ENCODE measurements at places on chromosomes 6 and 20.

- no peak for DNase-seq
Measured at GRCh38 chr20:12949429-12949980, 59.3 kb upstream of the SPTLC3 start.

GRCh38 chr6:160996131-160996601, 4.6 kb downstream of the MAP3K4 start:
- DNase-seq, result no peak

GRCh38 chr6:143301188-143301587, 149.3 kb downstream of the ADAT2 start:
- no peak for DNase-seq

- DNase-seq, result no peak
Measured at GRCh38 chr20:61355585-61355984, 103.5 kb downstream of the CDH4 start.

DNA sequence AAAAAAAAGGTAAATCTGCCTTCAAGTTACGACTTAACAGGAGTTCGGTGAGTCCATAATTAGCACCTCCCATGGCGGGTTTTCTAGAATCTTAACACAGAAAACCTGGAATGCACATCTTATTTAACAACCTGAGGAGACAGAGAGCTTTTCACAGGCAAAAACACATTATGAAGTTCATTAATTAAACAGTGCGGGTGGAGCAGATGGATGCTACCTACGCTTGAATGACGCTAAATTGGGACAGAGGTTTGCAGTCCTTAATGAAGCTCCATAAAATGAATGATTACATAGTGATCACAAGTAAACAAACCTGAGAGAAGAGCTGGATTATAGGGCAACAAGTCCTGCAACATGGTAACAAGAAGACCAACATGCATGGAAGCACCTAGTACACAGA, 81.0 kb downstream of the INSM1 start:
- DNase-seq, result no peak

DNA sequence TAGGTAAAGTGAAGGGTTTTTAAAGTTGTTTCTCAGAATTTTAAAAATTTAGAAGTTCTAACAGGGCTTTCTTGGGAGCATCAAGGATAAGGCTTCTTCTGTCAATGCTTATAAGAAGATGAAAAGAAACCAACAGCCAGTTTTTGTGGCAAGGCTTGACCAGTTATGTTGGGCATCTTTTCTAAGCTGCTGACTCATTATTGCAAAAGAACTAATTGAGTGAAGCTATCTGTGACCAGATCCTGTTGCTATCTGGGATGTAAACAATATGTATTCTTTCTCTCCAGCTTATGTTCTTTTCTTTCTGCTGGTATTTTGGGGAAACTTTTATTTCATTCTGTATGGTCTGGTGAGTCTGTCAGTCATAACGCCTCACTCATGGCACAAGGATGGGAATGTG, 643.8 kb downstream of the HDGFL1 start:
- DNase-seq, result no peak

DNA sequence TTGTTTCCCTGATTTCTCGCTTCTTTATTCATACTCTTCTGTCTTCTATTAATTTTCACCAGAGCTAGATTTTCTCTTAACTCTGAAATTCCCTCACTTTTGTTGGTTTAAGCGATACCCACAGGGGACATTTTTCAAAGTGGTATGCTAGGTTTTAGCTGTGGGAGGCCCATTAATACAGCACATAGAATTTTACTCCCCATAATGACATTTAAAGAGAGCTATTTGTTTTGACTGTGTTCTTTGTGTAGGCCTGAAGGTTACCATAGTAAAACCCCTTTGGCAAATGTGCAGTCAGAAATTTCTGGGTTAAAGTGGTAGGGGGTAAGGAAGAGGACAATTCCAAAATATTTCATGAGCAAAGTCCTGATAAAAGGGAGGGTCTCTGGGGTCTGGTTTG, 721.1 kb upstream of the CITED2 start:
- no peak for DNase-seq

DNA sequence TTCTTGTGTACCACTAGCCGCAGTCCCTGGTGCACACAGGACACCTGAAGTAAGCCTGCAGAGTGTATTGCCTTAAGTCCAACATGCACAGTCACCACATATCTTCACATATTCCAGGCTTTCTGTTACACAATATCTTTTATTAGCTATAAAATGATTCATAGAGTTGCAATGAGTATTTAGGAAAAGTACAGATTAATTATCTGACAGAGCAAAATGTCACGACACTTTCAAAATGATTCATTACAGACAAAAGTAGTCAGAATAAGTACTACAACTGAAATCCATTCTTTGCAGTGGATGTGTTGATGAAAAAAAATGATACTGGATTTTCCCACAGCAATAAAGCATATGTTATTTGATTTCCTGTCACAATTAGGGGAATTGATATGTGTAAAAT, 199.5 kb upstream of the ASCC3 start:
- no peak for DNase-seq

- peak; percentile 77 for DNase-seq
Measured at GRCh38 chr6:26322645-26323482, 42.1 kb upstream of the BTN3A2 start.

- DNase-seq, result no peak
Measured at GRCh38 chr6:133275213-133275612, 34.1 kb downstream of the EYA4 start.

DNA sequence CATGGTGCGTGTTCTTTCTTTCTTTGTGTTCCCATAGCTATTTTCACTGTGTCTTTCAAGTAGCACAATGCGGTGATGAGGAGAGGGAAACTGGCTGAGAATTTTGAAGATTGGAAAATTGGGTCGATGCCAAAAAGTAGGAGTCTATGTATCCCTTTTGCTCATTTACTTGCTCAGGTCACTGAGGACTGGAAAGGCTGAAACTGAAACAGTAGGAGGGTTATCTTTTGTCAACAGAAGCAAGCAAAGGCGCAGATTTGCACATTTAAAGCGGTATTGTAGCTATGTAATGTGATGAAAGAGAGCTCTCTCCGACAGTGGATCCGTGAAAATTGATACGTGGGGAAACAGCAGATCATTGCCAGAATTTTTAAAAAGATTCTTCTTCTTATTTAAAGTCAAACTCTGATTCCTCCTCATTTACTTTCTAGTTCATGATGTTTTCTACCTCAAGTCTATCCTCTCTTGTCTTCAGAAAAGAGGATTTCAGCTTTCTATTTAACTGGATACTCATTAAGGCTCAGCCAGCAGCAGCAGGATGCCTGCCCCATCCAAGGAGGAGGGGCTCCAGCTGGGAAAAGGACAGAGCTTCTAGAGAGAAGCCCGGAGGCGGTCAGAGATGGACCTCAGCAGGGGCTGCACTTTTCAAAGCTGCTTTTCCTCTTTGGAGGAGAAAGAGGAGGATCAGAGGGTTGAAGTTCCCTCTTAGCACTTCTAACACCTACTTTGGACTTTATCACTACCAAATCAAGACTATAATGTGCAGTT, 15.9 kb upstream of the FYN start:
- DNase-seq, result no peak

DNA sequence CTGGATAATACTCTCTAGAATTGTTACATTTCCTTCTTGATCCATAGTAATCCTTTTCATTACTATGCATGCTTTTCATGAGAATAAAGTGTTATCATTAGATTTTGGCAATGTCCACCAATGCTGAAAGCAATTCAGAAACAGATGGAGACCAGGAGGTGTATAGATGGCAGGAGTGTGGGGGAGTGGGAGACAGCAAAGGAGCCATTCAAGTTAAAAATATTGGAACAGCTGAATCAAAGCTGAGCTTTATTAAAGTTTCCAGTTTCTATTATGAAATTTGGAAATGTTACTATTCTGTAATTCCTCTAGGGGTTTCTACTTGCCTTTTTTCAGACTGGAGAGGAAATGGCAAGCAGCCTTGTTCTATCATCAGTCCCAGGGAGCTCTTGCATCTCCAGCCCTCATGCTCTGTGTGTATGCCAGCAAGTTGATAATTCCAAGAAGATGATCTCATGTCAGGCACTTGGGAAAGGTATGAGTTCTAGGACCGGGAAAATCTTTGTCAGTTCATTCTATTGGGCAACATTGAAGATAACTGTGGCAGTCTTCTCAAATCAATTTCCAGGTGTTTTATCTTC, 228.0 kb downstream of the CD109 start:
- no peak for DNase-seq

DNA sequence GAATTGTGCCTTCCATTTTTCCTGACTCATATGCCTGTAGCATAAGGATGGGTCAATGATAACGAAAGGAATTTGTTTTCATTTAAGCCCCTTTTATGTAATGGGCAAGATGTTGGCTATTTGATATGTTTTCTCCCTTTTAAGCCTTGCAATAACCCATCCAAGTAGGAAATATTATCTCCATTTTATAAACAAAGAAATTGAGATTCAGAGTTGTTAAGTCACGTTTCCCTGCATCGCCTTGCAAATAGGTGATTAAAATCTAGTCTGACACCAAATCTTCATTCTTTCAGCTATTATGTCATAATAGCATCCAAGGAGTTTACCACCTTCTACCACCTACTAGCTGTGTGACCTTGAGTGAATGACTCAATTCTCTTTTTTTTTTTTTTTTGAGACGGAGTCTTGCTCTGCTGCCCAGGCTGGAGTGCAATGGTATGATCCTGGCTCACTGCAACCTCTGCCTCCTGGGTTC, 7.0 kb downstream of the HNF4A start:
- DNase-seq, result no peak

- DNase-seq, result no peak
Measured at GRCh38 chr6:132643547-132643946, 15.4 kb downstream of the TAAR1 start.

DNA sequence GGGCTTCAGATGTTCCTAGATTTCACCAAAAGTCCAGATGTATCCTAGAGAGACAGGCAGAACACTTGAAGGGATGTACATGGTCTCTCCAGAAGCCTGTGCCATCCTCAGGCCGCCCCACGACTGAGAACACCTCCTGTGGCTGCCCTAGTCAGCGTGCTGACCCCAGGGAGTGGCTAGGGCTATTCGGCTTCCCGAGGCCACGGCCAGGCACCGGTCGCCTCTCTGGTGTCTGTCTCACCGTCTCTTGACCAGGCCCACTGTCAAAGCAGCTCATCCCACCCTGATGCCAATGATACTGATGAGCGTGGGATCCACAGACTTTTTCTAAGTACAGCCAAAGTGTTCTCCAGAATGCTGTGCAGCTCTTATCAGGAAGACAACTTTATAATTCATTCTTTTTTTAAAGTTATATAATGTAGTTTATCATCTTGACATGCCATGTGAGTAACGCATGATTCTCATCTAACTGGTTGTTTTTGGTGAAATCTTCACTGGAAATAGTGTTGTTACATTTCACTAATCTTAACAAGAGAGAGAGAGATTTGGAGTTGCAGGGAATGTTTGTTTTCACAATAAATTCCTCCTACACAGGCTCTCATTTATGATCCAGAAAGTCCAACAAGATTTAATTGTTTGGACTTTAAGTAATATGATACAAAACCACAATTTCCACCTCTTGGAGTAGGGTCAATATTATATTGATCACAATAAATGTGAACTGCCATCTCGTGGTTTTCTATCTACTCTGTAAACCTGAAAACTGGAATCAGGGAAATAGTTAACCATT, 41.7 kb upstream of the KLHL31 start:
- DNase-seq, result no peak

GRCh38 chr20:63501818-63502670, 3.2 kb upstream of the EEF1A2 start:
- DNase-seq, result no peak

- no peak for DNase-seq
Measured at GRCh38 chr6:56794421-56794820, 151.7 kb upstream of the DST start.

DNA sequence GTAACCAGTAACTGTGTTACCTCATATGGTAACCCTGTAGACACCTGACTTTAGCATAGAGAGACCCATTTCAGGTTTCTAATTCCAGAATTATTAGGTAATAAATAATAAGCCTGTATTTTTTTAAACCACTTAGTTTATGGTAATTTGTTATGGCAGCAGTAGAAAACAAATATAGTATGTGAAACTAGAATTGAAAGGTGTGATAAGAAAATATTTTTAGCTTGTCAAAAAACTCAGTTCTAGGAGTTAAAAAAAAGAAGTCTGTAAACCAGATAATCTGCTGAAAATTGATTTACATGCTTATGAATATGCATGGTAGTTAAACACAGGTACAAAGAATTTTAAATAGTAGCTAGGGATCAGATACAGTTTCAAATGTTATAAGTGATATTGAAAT, 695.0 kb upstream of the GJE1 start:
- DNase-seq, result no peak

GRCh38 chr20:44976698-44977097, 10.4 kb downstream of the STK4 start:
- no peak for DNase-seq

GRCh38 chr20:34553366-34553867, 5.1 kb upstream of the MAP1LC3A start:
- no peak for DNase-seq

DNA sequence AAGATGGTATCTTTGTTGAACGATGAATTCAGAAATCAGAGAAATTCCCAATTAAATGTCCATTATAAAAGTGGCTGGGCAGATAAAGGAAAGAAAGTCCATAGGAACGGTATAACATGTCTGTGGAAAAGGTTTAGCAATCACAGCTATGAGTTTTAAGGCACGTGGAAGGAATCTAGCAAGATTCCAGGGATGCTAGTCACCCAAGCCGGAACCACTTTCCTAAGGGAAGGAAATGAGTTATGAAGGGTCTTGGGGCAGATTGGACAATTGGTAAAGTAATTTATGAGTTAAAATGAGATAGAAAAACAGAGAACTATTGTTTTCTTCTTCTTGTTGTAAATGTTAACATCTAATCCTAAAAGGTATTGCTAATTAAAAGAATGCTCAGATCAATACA, 384.8 kb downstream of the ADGRB3 start:
- no peak for DNase-seq

DNA sequence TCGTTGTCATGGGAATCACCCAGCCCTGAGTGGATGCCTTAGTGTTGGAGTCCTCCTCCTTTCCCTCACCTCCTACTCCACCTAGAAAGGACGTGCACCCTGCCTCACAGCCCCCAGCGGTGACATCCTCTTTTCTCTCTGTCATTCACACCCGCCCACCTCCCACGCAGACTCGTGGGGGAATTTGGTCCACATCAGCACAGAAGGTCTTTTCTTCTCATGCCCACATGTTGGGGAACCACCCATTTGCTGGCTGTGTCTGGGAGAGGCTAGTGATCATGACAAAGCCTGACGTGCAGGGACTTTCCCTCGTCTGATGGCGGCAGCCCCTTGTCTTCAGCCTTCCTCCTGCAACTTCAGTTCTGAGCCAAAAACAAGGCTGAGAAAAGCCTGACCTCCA, 96.0 kb upstream of the CNKSR3 start:
- peak; percentile 74 for DNase-seq

DNA sequence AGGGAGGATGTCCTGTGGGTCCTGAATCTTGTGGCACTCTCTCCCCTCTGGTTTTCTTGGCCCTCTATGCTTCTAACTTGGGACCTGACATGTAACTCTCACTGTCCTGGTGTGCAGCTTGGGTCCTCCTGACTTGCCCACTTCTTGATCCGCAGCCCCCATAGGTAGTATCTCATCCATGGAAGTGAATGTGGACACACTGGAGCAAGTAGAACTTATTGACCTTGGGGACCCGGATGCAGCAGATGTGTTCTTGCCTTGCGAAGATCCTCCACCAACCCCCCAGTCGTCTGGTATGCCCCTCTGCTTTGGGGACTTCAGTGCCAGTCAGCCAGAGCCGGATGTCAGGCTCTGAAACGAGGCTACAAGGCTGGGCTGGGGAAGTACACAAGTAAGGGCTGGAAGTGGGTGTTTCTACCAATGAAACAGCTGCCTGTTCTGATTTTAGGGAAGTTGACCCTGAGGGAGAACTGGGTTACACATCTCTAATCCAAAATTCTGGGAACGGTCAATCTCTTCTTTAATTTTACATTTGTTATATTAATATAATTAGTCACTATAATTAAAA, 641 bp downstream of the DBNDD2 start:
- no peak for DNase-seq

GRCh38 chr6:106804346-106805335, 169.9 kb downstream of the CD24 start:
- no peak for DNase-seq

All from activated T-cell treated with anti-CD3 and anti-CD28 coated beads for 24 hours (primary cell).